ENCODE measurements at places on chromosomes 4 and X.

DNA sequence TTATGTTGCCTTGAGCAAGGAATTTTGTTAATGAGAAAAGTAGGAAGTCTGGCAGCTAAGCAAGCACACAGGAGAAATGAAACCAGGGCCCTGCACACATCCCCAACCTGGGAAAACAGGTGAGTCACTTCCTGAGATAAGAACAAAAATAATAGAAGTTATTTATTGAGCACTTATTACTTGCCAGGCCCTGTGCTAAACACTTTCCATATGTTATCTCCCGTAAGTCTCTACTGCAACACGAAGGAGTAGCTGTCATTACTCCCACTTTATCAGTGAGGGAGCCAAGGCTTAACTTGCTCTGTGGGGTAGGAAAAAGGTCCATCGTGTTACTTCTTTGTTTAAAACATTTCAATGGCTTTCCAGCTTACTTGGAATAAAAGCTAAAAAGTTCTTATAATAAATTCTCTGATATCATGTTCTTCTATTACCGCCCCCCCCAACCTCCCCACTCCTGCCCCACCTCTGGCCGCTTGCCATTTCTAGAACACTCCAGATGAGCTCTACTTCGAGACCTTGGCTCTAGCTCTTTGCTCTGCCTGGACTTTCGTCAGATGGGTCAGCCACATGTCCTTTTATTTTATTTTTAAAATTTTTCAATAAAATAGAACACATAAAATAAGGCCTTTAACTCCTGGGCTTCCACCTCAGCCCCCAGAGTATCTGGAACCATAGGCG, 36.3 kb upstream of the PLAC8 start:
- DNase-seq, result no peak

DNA sequence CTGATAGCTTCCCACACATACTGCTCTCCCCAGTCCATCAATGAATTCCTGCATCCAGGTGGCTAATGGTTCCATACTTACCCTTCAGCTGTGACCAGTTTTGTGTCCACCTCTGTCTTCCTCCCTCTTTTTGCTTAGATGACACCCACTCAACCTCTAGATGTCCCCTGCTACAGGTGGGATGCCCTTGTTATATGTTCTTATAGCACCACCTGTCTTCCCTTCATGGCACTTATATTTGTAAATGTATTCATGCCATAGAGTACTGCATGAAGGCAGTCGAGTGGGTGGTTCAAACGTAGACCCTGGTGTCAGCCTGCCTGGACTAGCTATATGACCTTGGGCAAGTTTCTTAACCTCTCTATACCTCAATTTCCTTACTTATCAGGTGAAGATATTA, 6.5 kb upstream of the USP46 start:
- DNase-seq, result peak; percentile 10

DNA sequence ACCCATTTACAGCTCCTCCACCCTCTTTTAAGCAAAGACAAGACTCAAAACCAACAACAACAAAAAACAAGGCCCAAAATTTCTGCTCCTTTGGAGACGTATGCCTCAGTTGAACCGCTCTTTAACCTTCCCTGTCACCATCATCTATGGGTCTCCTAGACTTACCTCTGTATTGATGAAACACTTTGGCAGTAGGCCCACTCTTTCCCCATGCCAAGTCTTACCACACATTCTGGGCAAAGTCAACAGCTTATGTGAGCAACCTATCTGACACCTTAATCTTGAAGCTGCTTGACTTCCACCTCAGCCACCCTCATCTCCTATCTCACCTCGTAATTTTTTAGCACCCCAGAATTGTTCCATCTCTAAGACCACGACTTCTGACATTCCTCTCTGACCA, 99.7 kb upstream of the CXorf66 start:
- DNase-seq, result no peak

GRCh38 chr4:74174941-74175340, 17.0 kb downstream of the MTHFD2L start:
- DNase-seq, result no peak

DNA sequence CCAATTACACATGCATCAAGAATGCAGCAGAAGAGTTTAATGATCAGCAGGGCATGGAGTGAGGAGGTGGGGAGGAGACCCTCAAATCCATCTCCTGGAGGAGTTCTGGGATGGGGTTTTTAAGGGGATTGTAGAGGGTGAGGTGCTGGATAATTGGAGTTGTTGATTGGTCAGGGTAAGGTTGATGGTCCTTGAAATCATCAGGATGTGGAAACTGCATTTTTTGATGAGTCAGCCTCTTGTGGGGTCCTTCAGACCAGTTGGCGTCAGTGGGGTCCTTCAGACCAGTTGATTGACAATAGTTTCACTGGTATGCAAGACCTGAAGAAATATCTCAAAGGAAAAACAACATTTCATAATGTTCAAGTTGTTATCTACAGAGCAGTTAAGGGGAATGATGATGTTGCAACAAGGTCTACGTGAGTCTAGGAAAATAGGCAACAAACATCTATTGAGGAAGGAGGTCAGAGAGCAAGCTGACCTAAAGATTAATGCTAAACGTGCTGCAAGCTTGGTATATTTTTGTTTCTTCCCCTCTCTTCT, 88.3 kb downstream of the NRK start:
- DNase-seq, result no peak

- DNase-seq, result no peak
Observed at GRCh38 chrX:20374450-20374849, 107.7 kb upstream of the RPS6KA3 start.

Measured in activated CD8-positive, alpha-beta T cell treated with anti-CD3 and anti-CD28 coated beads for 36 hours (primary cell).